ENCODE measurements at places on chromosomes 7 and 10.

DNA sequence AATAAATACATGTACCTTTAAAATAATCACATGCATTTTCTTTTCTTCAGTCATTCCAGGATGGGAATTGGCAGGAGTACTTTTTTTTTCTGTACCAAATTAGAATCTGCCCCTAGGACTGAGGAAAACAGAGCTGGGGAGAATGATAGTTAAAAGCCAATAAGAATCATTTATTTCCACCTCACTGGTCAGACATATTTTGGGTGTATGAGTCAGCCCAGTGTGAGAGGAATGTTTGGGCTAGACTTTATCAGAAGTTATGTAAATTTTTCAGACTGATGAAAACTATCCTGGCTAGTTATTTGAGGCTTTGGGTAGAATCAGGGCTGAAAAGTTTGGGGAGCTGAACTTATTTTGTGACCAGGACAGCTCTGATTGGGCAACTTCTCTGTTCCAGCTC is 303.1 kb upstream of the NPSR1 start:
- no peak for DNase-seq

DNA sequence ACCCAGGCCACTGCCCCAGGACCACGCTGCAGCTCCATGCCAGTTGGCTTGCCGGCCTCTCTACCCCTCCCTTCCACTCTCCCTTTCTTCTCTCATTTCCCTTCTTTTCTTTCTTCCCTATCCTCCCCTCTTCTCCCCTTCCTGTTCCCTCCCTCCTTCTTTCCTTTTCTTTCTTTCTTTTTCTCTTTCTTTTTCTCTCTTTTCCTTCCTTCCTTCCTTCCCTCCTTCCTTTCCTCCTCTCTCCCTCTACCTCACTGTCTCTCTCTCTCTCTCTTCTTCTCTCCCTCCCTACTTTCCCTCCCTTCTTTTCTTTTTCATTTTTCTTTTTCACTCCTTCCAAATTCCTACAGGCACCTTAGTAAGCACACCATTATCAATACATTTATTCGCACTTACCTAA is 30.3 kb upstream of the R3HCC1L start:
- no peak for DNase-seq

- DNase-seq, result no peak
Observed at GRCh38 chr10:124381011-124381611, 37.6 kb downstream of the OAT start.

DNA sequence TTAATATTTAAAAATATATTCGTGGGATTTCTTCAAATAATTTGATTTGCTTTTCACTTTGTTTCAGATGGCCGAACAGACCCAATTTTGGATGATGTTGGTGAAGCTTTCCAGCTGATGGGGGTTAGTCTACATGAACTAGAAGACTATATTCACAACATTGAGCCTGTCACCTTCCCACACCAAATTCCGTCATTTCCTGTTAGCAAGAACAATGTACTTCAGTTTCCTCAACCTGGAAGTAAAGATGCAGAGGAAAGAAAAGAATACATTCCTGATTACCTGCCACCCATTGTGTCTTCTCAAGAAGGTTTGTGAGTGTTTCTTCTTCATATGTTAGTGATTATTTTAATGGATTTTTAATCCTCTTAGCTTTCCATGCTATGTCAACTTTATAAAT is 5.9 kb downstream of the TAF3 start:
- no peak for DNase-seq

DNA sequence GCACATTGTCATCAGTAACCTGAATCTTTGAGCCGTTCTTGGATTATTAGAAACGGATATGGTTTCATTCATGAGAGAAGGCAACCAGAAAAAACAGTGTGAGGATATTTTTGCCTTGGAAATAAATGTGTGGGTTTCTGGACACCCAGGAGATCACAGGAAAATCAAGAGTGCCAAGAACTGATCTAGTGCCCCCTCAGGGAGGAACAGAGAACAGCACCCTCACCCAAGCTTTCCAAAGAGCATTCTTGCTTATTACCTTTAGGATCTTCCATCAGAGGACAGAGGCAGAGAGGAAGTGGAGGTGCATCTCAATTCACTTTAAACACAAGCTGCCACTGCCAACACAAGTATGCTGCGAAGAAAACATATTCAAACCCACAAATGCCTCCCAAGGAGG is 851.5 kb upstream of the COBL start:
- no peak for DNase-seq

DNA sequence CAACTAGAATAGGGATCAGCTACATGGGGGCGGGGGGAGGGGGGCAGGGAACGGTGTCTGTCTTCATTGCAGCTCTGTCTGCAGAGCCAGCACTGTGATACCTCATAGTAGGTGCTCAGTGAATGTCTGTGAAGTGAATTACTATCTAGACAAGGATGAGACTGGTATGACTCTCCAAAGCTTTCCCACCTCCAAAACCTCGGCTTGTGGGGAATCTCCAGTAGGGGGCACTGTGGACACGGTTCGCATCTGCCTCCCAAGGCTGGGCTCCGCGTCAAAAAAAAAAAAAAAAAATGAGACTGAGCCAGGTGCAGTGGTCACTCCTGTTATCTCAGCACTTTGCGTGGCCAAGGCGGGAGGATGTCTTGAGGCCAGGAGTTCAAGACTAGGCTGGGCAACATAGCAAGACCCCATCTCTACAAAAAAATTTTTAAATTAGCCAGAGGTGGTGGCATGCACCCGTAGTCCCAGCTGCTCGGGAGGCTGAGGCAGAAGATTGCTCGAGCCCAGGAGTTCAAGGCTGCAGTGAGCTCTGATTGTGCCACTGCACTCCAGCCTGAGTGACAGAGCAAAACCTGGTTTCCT is 9.6 kb downstream of the TRIM56 start:
- no peak for DNase-seq

GRCh38 chr7:2110610-2111396 is 121.9 kb downstream of the MAD1L1 start:
- no peak for DNase-seq
